ENCODE measurements at places on chromosomes 12 and 14. TPM values are rescaled to one million over a fixed set of nuclear protein-coding genes. Genes with fewer than 3 reads are reported as not detected.

- no peak for DNase-seq
Observed at GRCh38 chr12:71438670-71439361, 782 bp upstream of the LGR5 start.

DNA sequence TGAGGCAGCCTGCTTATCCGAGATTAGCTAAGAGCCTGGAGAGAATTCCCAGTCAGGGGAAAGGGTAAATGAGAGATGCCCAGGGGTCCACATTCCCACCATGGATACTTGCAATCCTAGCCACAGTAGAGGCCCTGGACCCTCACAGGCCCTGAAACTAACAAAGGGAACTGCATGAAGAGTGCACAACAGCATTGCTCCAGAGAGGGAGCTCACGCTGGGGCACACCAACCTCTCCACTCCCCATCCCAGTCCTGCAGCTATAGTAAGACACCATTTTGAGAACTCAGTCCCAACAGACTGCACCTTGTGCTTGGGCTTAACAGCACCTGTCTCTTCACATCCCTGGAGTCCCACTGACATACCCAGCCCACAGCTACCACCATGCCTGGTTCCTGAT is 30.5 kb downstream of the CEP83 start:
- DNase-seq, result no peak

GRCh38 chr14:99157246-99157645 is 114.8 kb downstream of the BCL11B start:
- DNase-seq, result no peak

DNA sequence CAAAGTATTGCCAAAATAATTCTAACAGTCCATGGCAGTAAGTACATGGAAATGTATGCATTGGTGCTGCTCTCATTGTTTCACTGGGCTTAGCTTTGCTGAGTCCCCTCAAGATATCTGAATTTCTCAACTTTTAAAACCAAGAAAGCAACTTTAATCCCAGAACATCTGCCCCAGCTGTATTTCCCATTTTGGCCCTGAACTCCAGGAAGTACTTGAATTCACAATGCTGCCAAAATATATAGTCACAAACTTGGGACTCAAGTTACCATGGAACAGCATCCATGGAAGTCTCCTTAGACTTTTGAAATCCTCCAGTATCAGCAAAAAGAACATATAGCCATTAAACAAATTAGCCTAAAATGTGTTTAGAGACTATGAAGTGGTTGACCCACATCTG is 78.5 kb upstream of the FLRT2 start:
- DNase-seq, result no peak

DNA sequence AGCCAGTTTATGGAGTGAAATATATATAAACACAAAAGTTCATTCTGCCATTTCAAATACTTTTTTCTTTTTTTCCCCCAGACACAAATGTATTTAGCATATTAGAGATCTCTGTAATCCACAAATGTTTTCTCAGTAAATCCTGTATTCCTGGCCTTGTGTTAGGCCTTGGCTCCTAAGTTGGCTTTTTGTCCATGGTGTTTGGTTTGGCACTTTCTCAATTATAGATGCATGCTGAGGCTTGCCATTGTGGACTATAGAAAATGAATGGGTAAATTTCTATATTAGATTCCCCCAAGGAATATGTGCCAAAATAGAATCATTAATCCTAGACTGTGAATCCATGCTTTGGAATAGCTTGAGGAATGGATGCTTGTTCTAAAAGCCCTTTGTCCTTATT is 17.0 kb downstream of the RIC8B start:
- DNase-seq, result no peak

GRCh38 chr12:6647083-6647604 is at the start of gene ACRBP:
Gene ACRBP, minus strand, starts transcription at chr12:6647432. Its CDS starts 66 bp downstream, at chr12:6647366.
- peak; percentile 90 for DNase-seq

- no peak for DNase-seq
Observed at GRCh38 chr14:52413729-52414408, 99.8 kb downstream of the PTGER2 start.

- no peak for DNase-seq
Observed at GRCh38 chr12:128402486-128403243, 135.7 kb downstream of the TMEM132C start.

GRCh38 chr14:99968941-99969340 is 96.3 kb upstream of the EVL start:
- no peak for DNase-seq

DNA sequence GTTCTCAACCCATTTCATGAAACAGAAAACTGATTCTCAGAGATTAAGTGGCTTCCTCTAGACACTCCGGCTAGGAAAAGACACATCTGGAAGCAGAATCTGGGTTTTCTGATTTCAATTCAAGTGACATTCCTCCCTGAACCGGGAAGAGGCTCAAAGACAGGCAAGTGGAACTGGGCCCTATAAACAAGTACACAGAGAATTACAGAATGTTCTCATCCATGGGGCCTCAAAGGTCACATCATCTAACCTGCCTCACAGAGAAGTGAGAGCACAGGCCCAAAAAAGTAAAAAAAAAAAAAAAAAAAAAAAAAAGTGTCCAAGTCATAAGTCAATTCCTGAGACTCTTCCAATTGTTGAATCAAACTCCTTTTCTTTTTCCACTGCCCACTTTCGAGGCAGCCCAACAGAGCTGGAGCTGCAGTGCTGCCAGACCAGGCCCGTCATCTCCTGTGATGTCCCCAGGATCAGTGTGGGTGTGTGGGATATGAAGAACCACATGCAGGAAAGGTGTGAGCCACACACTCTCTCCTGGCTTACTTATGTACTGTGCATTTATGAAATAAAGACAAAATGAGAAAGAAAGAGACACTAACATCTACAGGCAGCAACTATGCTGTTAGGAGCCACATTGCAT is 2.8 kb upstream of the KRT1 start:
- DNase-seq, result no peak

DNA sequence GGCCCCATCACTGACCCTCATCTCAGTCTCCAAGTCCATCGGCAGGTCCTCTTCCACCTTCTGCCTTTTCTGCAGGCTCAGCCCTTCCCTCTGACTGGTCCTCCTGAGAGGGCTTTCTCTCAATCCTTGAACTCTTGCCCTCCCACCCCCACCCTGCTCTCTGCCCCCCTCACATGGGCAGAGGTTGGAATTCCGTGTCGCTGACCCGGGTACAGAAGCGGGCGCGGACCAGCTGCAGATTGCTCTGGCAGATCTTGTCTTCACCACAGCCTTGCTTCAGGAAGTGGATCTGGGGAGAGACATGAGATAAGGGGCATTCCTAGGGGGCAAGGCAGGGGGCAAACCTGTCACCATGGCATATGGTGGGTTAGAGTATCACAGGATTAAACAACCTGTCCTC is 12.4 kb downstream of the ITGA7 start:
- peak; percentile 38 for DNase-seq

DNA sequence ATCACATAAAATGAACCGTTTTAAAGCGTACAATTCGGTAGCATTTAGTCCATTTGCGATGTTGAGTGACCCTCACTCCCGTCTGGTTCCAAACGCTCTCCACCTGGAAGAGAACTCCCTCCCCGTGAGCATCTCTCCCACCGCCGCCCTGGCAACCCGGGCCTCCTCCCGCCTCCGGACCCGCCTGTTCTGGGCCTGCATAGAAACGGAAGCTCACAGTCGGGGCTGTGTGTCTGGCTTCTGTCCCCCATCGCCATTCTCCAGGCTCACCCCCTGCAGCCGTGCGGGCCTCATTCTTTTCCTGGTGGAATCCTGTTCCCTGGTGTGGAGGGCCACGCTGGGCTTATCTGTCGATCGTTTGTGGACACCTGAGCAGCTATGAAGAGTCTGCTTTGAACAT is 17.3 kb downstream of the LRCOL1 start:
- no peak for DNase-seq

DNA sequence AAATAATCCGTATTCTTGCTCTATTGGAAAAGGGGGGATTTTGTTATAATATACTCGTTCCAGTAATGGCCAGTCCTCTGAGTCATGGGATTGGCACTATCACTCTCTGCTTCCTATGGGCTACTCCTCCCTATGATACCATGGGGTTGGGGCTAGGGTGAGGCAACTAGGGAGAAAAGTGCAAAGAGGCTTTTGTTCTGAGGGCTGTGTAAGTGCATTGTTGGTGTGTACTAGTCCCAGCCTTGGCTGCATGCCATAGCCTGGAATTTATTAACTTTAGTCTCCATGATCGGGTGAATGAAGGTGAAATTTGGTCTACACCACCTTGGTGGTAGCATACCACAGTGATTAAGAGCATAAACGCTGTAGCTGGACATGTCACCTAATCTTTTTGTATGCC is 247.6 kb downstream of the RPAP3 start:
- DNase-seq, result no peak

GRCh38 chr12:454833-455232 is 4.9 kb upstream of the B4GALNT3 start:
- no peak for DNase-seq

DNA sequence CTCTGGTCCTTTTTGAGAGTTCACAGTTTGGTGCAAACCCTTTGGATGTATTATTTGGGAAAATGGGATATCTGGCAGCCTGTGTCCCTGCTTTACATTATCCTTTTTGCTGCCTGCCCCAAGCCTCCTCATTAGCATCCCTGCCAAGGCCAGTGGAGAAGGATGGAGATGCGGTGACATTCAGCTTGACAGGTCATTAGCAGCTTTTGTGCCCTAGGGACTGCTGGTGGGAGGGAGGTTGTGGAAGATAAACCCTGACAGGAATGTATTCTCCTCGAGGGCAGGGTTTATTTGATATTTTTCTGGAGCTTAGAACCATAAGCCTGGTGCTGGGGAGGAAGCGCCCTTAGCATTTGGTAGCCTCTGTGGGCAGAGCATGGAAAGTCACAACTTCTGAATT is 49.3 kb downstream of the PTPN11 start:
- no peak for DNase-seq

GRCh38 chr12:88577537-88577936 is 2.7 kb downstream of the KITLG start:
- no peak for DNase-seq

GRCh38 chr12:68904351-68904962 is 28.5 kb downstream of the CPM start:
- DNase-seq, result no peak

DNA sequence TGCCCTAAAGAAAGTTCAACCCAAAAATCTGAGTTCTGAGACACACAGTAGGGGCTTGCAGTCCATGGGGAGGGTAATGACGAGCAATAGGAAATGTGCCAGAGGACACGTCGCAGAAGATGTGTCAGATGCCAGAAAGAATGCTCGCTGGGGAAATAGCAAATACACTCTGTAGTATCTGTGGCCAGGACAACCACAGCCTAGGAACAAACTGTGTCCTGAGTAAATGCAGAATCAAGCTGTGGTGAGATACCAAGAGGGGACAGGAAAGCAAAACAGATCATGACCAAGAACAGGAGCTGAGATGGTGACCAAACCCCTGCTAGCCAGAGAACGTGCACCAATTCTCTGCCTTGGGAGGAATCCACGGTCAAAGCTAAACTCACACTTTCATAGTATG is 9.1 kb downstream of the CRACR2A start:
- no peak for DNase-seq

DNA sequence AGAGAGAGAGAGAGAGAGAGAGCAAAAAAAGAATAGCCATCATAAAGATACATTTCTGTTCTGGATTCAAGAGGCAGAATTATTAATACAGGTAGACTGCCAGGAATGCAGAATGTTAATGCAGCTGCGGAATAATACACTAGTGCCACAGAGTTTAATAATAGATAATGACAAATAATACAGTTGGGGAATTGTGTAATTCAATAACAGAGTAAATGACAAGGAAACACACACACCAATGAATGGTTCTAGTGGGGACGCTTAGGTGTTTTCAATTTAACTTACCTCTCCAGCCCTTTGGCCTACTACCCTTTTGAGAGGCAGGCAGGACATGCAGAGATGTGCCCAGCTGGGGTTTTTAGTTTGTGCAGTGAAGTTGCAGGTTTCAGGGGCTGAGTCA is 313.9 kb downstream of the NRXN3 start:
- DNase-seq, result no peak

GRCh38 chr14:105151838-105152793 is 16.5 kb downstream of the JAG2 start:
- DNase-seq, result no peak

DNA sequence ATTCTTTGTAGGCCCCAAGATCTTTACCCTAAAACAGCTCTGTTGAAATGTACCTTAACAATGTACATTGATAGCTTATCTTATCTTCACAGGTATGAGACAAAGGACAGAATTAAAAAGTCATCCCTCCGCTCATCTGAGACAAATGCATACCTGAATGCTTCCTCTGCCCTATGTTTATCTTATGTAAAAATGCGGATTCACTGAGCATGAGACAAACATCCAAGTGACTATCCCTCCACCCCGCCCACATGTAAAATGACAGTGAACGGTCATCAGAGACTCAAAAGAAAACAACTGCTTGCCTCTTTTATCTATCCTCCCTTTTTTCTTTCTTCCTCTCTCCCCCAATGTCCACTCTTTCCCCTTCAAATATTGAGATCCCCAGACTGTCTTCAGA is 37.2 kb upstream of the ZNF740 start:
- no peak for DNase-seq

DNA sequence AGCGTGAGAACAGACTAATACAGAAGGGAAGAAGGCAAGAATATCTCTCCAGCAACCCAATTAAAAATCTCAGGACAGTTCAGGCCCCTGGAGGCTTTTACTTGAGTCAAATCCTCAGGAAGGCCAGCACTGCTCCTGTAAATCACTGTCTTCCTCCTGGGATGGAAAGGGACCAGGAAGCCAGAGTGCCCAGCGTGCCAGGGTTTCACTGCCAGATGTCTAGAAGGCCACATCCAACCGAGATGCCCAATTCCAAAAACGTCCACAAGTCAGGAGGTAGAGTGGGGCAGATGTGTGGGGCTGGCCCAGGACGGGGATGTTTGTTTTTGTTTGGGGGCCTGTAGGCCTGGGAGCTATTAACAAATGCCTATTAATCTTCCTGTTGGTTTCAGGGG is 332.0 kb downstream of the MED13L start:
- no peak for DNase-seq

GRCh38 chr14:50086321-50086711 is 30.1 kb downstream of the VCPKMT start:
- DNase-seq, result no peak

DNA sequence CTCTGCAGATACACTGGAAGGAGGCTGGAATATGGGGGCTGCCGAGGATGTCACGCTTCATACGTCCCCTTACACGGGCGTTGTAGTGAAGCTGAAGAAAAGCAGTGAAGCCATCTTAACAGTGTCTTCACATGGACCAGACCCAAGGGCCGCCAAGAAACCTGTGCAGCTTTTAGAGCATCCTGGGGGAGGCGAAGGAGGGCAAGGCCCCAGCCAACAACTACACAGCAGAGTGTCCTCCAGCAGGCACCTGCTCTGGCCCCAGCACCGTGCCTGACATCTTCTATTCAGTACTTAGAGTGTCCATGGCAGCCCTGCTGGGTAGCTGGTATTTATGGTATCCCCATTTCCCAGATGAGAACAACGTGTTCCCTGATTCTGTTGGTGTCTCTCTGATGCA is 48.9 kb upstream of the RIN3 start:
- no peak for DNase-seq

GRCh38 chr12:110776410-110776809 is 33.7 kb upstream of the PPP1CC start:
- DNase-seq, result no peak

GRCh38 chr14:54654605-54655004 is 87.7 kb downstream of the SAMD4A start:
- DNase-seq, result no peak

- DNase-seq, result no peak
Observed at GRCh38 chr14:72682188-72682587, 211.7 kb downstream of the DPF3 start.

TPPP2 gene
- total RNA-seq, result 0.73 TPM

KRT8 gene
- 82.2 TPM for total RNA-seq

RPS6KL1 gene
- 19.8 TPM for total RNA-seq

OR11H12 gene
- not detected for total RNA-seq

CELA1 gene
- not detected for total RNA-seq
